Activated CD4-positive, alpha-beta T cell treated with anti-CD3 and anti-CD28 coated beads, Interleukin-2, amount 10 ng/mL, durations not matched to agents 7 days and 5 days (primary cell): ENCODE measurements at places on chromosomes 6 and 20.

DNA sequence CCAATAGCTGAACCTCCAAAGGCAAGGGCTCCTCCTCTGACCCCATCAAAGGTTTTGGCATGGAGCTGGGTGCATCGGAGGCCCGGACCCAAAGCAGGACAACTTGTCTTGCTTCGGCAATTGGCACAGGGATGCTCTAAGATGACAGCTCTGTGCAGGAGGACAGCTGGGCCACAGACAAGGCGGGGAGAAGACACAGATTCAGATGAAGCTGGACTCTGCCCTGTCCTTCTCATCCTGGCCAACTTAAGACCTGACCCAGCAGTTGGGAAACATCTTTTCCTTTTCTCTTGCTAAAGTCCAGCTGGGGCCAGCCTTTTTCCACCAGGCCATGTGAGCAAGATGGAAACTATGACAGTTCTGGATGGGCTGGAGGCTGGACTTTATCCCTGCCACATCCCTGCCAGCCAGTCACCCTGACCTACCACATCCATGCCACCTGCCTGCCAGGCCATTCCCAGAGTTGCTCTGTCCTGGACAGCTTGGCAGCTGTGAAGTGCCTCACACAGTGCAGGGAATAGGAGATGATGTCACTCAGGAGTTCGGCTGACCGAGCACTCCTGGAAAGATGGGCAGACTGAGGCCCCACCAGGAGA lies 12.7 kb upstream of the PSMF1 start:
- no peak for DNase-seq

- peak; percentile 16 for DNase-seq
Measured at GRCh38 chr20:35091816-35092523, 637 bp downstream of the TRPC4AP start.

DNA sequence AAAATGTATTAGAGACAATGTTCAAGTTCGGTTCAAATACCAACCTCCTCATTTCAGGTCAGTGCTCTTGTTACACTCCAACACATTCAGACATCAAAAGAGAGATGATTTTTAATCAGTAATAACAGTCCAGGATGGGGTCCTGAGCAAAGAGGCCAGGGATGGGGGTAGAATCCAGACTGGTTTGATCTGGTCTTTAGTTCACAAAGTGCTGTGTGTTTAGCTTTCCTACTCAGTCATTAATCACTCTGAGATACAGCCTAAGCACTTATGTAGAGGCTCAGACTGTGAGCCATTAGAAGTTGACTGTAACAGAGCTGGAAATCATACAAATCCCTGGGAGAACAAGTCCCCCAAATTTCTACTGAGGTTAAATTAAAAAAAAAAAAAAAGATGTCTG lies 241.6 kb downstream of the PTPRK start:
- DNase-seq = no peak

- no peak for DNase-seq
Measured at GRCh38 chr6:140045116-140045515, 670.7 kb upstream of the CITED2 start.

DNA sequence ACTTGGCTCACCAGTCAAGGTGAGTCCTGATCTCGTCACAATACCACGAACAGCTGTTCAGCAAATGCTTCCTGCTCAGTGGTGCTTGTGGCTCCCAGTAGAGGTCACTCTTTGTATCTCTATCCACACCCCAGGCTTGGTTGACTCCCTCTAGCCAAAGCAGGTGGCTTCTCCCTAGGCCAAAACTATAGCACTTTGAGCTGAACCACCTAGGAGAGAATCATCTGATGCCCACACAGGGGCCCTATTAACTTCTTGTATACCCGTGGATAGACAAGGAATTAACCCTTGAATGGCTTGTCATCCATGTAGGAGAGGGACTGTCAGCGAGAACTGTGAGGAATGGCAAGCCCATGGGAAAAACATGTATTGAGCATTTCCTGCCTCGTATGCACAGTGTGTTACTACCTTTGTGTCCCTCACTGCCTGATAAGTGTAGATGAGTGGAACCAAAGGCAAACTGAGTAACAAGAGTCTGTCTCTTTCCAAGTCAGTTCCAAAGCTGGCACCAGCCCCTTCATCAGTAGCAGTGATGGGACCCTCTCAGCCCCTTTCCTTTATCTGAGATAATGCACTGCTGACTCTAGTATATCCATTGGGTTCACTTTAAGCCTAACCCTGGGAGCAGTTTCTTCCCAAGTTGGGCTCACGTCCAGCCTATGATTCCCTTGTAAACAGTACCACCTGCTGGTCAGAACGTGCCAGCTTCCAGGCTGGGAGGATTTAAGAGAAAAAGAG lies 42.5 kb downstream of the EIF2S2 start:
- peak; percentile 59 for DNase-seq

- DNase-seq = no peak
Measured at GRCh38 chr6:128464790-128465189, 55.6 kb downstream of the PTPRK start.

GRCh38 chr6:26157251-26158075 lies 70.2 kb downstream of the HFE start:
- peak; percentile 89 for DNase-seq

GRCh38 chr6:98047871-98048270 lies 764.9 kb upstream of the MMS22L start:
- DNase-seq = no peak

GRCh38 chr6:8245726-8246125 lies 143.4 kb upstream of the EEF1E1 start:
- no peak for DNase-seq

GRCh38 chr20:62531046-62531838 lies 55.4 kb upstream of the GATA5 start:
- DNase-seq = no peak

DNA sequence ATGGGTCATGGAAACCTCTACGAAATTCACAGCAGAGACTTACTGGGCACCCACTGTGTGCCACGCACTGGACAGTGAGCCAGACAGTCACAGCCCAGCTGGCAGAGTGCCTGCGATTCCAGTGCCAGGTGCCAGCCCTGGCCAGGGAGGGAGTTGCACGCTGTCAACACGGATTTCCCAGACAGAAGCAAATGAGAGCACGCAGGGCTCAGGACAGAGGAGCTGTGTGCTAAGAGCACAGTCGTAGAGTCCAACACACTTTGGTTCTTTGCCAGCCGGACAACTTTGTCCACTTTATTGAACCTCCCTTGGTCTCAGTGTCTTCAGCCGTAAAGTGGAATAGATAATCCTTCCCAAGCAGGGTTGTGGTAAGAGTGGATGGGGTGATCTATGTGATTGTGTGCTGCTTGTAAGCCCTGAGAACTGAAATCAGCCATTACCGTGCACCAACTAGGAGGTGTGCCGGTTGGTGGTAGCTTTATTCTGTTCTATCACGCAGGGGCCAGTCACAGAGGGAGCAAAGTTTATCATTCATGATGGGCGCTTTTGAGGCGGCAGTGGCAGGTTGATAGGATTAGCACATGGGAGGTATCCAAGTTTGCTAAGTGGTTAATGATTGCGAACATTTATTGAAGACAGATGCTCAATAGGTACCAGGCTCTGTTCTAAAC lies 40.6 kb downstream of the SIRPA start:
- no peak for DNase-seq

DNA sequence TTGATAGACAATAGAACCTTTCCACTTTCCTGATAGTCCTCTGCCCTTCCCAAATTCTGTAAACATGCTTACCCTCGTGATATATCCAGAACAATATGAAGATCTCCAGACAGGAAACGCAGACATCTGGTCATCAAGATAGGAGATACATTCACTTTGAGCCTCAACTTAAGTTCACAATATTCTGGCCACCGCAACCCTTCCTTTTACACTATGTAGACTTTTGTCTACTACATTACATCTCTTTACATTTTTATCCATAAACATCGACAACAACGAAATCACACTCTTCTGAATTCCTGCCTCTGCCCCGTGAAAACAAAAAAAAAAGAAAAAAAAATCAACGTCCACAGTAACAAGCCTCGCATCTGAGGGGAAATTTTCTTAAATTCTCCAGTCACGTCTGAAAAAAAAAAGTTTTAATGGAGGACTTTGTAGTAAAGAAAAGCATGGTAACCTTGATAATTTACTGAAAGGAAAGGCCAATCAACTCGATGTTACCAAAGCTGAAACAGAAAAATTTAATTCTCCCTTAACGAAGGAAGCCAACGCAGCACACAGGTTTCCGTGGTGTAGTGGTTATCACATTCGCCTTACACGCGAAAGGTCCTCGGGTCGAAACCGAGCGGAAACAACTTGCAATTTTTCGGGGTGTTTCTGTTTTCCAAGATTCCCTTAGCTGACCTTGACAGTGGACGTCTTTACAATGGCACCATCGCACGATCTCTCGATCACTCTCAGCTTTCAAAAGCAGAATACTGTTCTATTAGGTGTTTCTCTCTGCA lies 21.8 kb downstream of the POM121L2 start:
- DNase-seq = no peak

GRCh38 chr6:24272553-24272952 lies 85.3 kb downstream of the DCDC2 start:
- DNase-seq = no peak
